SW 1271 (cell line): ENCODE measurements at places on chromosomes 13 and 19.

DNA sequence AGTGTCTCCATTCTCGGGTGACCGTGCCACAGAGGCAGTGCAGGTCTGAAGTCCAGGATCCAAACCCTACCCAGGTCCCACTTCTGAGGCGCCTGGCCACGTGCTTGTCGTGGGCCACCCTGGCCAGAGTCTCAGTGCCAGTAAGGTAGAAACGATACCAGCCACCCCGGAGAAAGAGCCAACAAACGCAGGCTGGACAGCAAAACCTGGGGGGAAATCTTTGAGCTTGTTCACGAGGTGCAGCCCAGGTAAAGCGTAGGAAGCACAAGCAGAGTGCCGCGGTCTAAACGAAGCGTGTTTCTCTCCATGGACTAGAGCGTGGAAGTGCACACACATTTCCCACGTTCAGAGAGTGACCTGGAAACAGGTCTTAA is 95.6 kb downstream of the ATP11A start:
- DNase-seq, result no peak

DNA sequence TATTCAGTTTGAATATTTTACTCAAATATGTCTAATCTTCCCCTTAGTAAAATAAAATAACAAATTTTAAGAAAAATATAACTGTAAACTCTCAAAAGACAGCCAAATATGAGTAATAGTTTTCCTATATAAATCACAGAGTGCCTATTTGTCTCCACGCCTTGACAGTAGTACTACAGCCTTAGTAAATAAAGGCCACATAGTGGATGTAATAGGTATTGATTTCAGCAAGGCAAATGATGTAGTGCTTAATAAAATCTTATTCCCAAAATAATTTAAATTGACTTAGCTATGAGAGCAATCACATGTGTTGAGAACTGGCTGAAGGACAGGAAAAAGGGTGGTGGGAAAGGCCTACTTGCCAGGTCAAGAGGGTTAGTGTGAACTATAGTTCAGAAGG is 747.2 kb downstream of the OLFM4 start:
- no peak for DNase-seq

DNA sequence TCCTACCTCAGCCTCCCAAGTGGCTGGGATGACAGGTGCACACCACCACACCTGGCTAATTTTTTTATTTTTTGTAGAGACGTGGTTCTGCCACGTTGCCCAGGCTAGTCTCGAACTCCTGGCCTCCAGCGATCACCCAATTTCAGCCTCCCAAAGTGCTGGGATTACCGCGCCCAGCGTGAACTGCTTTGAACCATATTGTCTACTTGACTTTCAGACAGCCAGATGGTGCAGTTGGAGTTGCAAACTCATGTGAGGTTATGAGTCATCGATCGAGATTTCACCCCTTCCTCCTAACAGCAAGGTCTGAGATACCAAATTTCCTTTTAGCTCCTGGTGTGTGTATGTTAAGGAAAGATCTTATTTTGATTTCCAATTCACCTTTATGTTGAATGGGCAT is 2.7 kb downstream of the SLC27A1 start:
- peak; percentile 45 for DNase-seq

DNA sequence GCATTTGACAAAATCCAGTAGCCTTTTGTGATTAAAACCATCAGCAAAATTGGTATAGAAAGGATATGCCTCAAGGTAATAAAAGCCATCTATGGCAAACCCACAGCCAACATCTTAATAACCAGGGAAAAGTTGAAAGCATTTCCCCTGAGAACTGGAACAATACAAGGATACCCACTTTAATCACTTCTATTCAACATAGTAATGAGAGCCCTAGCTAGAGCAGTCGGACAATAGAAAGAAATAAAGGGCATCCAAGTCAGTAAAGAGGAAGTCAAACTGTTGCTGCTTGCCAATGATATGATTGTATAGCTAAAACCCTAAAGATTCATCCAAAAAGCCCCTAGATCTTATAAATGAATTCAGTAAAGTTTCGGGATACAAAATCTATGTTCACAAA is 1510.3 kb downstream of the PCDH9 start:
- no peak for DNase-seq

- no peak for DNase-seq
These were observed 29.8 kb upstream of the SPACA7 start for GRCh38 chr13:112346173-112346898.

GRCh38 chr19:8552810-8553209 is 24.4 kb downstream of the MYO1F start:
- DNase-seq, result no peak

- peak; percentile 5 for DNase-seq
These were observed 55.0 kb upstream of the EEF1AKMT1 start for GRCh38 chr13:20828539-20829364.

GRCh38 chr19:48186015-48186414 is 15.5 kb downstream of the ZSWIM9 start:
- no peak for DNase-seq

DNA sequence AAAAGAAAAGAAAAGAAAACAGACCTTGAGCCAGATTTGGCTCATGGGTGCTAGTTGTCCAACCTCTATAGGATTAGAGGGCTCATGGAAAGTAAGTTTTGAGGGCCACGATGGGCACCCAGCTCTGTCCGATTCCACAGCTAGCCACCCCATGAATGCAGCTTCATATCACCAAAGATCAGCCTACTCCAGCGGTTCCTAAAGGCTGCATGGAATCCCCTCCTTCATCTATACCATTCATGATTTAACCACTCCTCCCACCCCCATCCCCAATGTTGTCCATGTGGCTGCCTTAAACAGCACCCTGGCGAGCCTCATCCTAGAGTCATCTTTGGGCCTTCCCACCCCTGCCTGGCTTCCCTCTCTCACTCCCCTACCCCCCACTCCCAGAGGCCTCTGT is 2.1 kb downstream of the MVB12A start:
- DNase-seq, result no peak

DNA sequence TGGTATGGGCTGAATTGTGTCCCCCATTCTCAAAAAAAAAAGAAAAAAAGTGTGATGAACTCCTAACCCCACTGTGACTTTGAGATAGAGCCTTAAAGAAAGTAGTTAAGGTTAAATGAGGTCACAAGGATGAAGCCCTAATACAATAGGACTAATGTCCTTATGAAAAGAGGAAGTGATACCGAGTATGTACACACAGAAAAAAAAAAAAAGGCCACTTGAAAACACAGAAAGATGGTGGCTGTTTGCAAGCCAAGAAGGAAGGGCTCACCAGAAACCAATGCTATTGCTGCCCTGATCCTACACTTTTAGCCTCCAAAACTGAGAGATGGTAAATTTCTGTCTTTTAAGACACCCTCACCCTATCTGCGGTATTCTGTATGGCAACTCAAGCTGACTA is 955.6 kb downstream of the PCDH17 start:
- DNase-seq, result no peak

GRCh38 chr19:35045667-35046300 is 4.3 kb downstream of the HPN start:
- no peak for DNase-seq

DNA sequence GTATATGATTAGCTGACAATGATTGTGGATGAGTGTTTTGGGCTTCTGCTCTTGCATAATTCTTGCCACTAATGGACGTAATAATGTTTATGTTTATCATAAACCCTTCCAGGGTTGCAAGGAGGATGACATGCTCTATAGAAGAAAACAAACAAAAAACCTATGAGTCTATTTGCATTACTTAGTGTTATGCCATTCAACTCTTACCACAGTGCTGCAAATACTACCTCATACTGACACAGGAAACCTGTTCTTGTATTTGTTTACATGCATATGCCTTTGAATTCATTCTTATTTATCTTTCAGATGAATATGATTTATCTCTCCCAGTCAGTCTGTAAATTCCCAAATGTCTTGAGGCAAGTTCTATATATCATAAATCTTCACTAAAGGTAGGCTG is 39.6 kb upstream of the FREM2 start:
- no peak for DNase-seq

DNA sequence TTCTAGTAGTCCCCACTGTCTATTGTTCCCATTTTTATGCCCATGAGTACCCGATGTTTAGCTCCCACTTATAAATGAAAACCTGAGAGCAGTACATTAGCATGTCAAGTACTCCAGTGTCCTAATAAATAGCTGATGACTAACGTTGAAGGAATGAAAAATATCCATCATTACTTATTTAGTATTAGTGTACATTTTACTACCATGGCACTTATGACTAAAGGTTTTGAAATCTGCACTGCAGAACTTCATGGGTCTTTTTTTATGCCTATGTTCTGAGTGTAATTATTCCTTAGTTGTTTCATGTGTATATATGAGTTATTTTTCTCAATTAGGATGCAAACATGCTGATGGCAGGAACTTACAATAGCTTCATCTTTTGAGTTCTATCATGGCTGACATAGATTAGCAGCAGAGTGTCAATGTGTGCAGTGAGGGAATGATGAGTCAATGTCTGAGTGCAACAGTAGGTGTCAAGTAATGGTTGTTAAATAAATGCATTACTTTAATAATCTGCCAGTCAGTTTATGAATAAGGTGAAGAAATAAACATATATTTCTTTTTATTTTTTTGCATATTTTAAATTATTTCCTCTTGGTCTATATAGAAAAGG is 188.4 kb downstream of the ITGBL1 start:
- peak; percentile 29 for DNase-seq

DNA sequence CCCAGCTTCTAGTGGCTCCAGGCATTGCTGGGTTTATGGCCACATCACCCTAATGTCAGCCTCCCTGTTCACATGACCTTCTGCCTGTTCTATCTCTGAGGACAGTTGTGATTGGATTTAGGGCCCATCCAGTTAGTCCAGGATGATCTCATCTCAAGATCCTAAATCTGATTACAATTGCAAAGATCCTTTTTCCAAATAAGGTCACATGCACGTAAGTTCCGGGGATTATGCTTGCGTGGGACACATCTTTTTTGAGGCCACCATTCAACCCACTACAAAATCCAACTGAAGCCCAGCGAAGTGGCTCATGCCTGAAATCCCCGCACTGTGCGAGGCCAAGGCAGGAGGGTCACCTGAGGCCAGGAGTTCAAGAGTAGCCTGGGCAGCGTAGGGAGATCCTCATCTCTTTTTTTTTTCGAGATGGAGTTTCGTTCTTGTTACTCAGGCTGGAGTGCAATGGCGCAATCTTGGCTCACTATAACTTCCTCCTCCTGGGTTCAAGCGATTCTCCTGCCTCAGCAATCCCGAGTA is 12.3 kb downstream of the PLD3 start:
- DNase-seq, result no peak

GRCh38 chr19:54390942-54391577 is 24.2 kb upstream of the TTYH1 start:
- DNase-seq, result no peak

DNA sequence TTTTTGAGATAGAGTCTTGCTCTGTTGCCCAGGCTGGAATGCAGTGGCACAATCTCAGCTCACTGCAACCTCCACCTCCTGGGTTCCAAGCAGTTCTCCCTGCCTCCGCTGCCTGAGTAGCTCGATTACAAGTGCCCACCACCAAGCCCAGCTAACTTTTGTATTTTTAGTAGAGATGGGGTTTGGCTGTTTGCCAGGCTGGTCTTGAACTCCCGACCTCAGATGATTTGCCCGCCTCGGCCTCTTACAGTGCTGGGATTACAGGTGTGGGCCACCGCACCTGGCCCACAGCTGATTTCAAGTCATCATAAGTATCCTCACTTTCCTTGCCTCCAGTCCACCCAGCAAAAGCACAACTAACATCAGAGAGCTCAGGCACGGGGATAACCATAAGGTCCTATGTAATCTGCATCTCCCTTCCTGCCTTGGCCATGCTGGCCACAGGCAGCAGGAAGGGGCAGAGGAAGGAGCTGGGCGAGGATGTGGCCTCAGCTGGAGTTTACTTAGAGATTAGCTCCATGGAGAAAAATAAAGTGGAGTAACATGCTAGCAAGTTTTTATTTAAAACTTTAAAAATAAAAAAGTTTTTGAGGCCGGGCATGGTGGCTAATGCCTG is 22.9 kb upstream of the ADGRE1 start:
- DNase-seq, result no peak

DNA sequence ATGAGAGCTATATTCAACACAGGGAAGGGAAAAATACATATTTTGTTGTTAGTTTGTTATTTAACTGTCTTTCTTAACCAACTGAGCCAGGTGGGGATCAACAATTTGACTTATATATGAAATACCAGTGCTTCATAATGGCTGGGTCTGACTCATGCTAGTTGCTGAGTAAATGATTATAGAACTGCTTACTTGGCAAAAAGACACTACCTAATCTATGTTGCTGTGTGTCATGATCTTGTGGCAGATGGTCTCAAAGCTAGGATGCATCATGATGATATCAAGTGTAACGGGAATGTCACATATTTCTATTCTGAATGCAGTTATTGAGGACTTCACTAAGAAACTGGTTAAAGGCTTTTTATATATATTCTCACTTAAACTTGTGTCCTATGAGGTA is 727.4 kb upstream of the SLITRK1 start:
- DNase-seq, result no peak

- no peak for DNase-seq
These were observed 636.2 kb upstream of the KLF12 start for GRCh38 chr13:74770361-74770760.

- DNase-seq, result no peak
These were observed 365 bp downstream of the PPP6R1 start for GRCh38 chr19:55258476-55258827.

GRCh38 chr13:98878486-98879126 is 99.3 kb downstream of the DOCK9 start:
- DNase-seq, result no peak

GRCh38 chr13:60583911-60584753 is 187.1 kb downstream of the TDRD3 start:
- DNase-seq, result no peak

DNA sequence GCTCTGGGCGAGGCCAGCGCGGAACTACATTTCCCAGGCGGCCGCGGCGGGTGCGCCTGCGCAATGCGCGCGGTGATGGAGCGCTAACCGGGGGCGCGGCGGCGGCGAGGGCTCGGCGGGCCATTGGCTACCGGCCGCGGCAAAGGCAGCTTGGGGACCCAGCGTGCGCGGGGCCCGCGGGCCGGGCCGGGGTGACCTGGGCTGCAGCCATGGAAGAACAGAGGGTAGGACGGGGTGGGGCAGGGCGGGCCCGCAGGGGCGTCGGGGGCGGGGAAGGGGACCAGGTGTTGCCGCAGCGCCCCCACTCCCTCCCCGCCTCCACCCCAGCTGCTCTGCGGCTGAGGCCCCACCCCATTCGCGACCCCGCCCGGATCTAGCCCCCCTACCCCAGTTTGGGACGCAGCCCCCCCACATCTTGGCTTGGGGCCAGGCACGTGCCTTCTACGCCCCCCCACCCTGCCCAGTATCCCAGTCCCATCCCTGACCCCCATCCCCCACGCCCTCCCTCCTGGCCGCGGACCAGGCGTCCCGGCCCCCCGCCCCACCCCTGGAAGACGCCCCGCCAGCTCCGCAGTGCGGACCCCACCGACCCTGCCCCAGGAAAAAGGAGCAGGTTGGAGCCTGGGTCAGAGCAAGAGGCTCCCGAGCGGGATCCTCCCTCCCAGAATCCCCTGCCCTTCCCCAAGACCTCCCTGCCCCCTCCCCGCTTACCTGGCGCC is at the start of gene FSD1:
Gene FSD1, plus strand, starts transcription at position 61 of the 719 bp plus-strand sequence. Its CDS starts 149 bp downstream, at position 210.
- no peak for DNase-seq

- peak; percentile 35 for DNase-seq
These were observed 15.8 kb upstream of the CLDN10 start for GRCh38 chr13:95536632-95537241.

- DNase-seq, result no peak
These were observed 2.1 kb downstream of the DNAJB1 start for GRCh38 chr19:14516048-14516534.

- no peak for DNase-seq
These were observed 115.9 kb downstream of the ABCC4 start for GRCh38 chr13:95185311-95185710.

GRCh38 chr19:31214997-31215396 is 134.2 kb downstream of the TSHZ3 start:
- peak; percentile 2 for DNase-seq
